ENCODE measurements at places on chromosomes 1 and 21. TPM values are rescaled to one million over a fixed set of nuclear protein-coding genes. Genes with fewer than 3 reads are reported as not detected.

Gene PROX1
- polyA plus RNA-seq: 1.1 TPM

Gene HRNR
- polyA plus RNA-seq: not detected

Gene S100A14
- polyA plus RNA-seq: 952 TPM

Gene FNDC5
- not detected for polyA plus RNA-seq

Gene KRTAP21-3
- not detected for polyA plus RNA-seq

Gene ZMYND12
- polyA plus RNA-seq: 1.7 TPM

Gene ABCG1
- 46.5 TPM for polyA plus RNA-seq

Gene OR2T35
- polyA plus RNA-seq: not detected

Gene EFCAB14
- 80.0 TPM for polyA plus RNA-seq

GRCh38 chr1:182565537-182565936 lies 23.5 kb downstream of the RNASEL start:
- no peak for DNase-seq

- peak; percentile 77 for DNase-seq
These were observed 121.1 kb downstream of the FOXD2 start for GRCh38 chr1:47558601-47559593.

GRCh38 chr1:115729756-115730155 lies 38.8 kb downstream of the CASQ2 start:
- no peak for DNase-seq

GRCh38 chr1:98048244-98048643 lies 127.4 kb upstream of the DPYD start:
- DNase-seq: peak; percentile 85

DNA sequence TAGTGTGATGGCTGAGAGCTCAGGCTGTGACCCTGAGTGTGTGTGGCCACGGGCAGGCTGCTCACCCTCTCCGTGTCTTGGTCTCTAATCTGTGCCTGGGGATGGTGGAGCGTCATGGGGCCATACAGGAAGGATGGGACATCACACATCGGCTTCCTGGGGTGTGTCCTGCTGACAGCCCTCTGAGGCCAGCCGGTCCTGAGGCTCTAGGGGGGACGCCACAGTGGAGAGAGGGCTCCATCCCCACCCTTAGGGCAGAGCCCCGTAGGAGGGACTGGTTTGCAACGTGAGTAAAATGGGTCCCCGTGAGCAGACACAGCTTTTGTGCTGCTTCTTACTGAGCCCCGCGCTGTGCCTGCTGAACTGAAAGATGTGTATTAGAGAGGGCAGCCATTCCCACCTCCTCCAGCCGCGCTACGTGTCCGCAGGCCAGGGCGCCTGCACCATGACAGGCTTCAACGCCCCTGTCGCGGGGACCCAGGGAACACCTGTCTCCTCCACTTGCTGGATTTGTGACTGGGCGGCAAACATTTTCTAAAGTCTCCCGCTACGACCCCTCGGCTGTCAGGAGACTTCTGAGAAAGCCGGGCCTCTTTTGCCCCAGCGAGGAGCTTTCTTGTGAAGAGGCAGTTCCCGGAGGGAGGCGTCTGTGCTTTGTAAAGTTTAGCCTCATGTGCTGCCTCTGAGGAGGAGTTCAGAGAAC lies 8.1 kb downstream of the COL18A1 start:
- no peak for DNase-seq

DNA sequence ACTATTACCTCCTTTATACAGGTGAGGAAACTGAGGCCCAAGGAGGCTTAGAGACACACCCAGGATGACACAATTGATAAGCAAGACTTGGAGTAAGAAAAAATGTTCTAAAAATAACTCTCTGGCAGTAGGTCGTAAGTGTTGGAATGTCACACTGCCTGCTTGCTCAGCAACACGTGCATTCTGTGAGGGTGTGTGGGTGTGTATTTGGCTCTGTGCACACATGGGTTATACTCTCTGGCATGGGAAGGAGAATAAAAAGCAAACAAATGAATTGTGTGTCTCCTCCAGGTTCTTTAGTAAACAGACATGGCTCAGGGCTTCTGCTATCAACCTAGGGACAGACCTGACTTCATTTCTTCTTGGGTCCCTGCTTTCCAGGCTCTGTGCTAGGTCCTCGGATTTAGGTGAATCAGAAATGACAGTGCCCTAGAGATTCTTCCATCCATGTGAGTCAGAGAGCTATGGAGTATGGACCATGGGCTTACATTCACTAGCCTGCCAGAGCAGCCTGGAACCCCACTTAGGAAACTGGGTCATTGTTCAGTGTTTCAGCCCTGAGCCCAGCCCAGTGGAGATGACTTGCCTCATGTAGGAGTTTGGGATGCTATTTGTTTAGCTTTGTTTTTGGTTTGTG lies 72.4 kb downstream of the ELAVL4 start:
- DNase-seq: no peak

GRCh38 chr1:115317101-115318012 lies 20.7 kb downstream of the NGF start:
- peak; percentile 5 for DNase-seq

DNA sequence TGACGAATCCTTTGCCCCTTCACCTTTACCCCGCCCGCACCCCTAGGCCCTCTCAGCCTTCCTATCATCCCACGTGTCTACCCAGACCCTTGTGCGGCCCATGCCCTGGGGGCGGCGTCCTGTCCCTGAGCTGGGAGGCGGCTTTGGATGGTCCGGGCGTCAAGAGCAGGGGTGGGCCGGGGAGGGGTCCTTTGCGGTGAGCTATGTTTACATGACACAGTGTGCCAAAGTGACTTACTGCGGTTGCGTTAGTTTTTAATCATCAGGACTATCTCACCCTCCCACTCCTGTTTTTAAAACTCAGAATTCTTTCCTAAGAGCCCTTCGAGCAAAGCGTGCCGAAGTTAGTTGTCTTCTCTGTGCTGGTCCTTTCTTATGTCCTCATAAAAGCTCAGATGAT lies 144.6 kb downstream of the PGBD5 start:
- DNase-seq: no peak

- DNase-seq: no peak
These were observed 726.6 kb downstream of the LTN1 start for GRCh38 chr21:28266061-28266460.

DNA sequence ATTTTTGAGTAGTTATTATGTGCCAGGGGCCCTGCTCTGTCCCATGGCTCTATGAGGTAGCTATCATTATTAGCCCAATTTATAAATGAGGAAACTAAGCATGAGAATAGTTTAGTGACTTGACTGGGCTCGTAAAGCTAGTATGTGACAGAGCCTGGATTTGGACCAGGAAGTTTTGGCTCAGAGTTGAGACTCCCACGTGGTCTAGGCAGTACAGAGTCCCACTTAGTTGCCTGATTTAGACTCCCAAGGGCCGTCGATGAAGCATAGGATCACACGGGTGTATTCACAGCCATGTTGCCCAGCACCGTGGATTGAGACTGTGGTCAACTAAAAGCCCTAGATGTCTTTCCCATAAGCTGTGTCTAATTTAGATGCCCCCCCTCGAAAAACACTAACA lies 81.7 kb downstream of the DDX20 start:
- DNase-seq: no peak

DNA sequence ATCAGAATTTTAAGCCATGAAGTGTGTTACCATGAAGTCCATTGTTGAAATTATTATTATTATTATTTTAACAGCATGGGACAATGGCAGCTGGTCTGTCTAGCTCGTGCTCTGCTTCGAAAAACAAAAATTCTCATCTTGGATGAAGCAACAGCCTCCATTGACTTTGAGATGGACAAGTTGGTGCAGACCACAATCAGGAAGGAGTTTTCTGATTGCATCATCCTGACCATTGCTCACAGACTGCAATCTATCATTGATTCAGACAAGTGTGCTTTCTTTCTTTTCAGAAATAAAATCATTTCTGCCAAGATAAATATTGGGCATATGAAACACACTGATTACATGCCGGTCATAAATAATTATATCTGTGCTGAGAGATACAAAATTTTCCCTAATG lies 21.0 kb downstream of the HSPA13 start:
- DNase-seq: no peak

- DNase-seq: no peak
These were observed 9.5 kb downstream of the RNU1-2 start for GRCh38 chr1:16905110-16905867.

- DNase-seq: no peak
These were observed 8.9 kb upstream of the C1orf174 start for GRCh38 chr1:3908886-3909517.

GRCh38 chr1:18091660-18092446 lies 15.7 kb upstream of the IGSF21 start:
- no peak for DNase-seq

DNA sequence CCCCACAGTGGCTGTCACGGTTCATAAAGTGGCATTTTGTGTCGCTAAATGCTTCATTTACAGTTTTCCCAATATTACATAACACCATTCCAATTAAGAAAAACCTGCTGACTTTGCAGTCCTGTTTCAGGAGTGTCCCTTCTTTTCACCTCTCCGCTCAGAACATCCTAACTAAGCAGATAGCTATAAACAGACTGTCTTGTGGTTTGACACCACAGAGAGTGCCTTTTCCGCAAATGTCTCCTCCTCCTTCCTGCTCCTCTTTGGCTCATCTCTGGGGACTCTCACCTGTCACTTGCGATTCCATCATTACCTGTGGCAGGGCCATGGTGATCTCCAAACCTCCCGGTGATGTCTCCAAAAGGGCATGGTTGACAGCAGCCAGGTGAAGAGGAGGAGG lies 119.0 kb downstream of the CNIH3 start:
- no peak for DNase-seq

DNA sequence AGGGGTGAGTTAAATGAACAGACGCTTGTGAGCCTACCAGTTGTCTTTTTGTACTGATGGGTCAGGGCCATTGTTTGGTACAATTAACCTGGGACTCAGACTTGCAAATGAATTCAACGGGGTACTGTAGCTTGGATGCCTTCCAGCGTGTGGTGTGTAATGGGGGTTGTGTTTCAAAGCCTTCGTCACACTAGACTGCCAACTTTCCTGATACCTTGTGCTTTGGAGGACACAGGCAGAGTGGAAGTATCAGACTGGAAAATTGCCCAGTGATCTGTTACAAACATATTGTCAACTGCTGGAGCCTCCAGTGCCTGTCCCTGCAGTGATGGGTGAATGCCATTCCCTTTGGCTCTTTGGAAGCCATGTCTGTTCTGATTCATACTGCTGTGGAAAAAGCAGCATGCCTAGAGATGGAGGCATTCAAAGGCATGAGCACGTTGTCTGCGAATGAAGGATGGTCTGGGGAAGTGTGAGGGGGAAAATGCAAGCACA lies 384.5 kb downstream of the LMX1A start:
- DNase-seq: no peak

DNA sequence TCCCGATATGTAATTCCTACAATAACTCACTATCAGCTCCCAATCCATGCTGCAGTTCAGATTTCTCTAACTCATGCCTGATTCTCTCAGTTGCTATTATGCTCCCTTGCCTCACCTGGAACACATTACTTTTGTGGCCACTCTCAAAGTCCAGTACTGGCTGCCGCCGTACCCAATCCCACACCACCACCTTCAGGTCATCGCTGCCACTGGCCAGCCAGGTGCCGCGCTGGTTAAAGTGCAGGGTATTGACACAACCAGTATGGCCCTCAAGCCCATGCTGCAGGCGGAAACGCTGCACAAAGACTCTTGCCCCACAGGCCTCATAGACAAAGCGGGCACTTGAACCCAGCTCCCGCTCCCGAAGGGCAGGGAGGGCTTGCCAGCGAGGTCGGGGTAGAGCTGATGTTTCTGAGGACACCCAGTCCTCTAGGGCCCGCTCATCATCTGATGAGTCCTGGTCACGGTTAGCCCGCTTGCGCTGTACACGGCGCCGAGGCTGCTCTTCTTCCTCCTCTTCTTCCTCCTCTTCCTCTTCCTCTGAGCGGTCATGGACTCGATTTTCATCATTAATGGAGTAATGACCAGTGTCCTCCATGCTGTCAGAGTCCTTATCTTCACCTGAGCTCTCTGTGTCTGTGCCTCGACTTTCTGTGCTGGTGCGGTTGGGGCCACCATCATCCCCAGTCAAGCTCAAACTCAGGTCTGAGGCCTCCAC lies 22.6 kb downstream of the DCAF8 start:
- no peak for DNase-seq

GRCh38 chr21:33259995-33260394 lies 6.2 kb upstream of the IL10RB start:
- peak; percentile 69 for DNase-seq
